NCI-H748 treated with DMSO at 0.1 percent for 48 hours (cell line): ENCODE measurements at places on chromosomes 13 and 19.

DNA sequence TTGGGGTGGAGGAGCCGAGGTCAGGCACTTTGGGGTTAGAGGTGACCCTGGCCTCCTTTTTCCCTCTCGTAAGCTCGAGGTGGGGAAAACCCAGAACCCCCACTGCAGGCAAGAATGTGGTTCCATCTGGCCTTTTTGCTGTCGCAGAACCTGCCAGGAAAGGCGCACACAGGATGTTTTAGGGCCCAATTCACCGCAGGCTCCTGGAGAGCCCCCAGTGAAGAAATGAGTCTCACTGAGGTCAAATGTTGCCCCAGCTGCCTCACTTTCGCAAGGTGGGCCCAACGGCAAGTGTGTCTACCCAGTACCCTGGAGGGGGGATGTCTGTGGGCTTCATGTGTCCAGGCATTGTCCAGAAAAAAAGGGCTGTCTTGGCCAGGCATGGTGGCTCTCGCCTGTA, 61.8 kb downstream of the PEX11G start:
- DNase-seq: no peak

DNA sequence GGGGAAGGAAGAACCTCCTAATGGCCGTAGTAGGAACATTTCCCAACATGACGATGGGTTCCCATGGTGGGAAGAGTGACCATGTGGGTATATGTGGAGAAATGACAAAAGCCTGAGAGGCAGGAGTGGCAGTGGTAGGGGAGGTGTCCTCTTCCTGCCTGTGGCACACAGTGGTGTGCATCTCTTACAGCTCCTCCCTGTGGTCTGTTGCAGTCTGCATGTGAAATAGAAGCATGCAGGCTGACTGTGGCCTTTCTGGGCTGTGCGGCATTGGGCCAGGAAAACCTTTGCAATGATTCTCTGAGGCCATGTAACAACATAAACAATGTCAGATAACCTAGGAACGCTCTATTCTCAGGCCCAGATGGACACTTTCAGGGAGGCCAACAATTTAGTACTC, 84.0 kb downstream of the LACC1 start:
- no peak for DNase-seq

GRCh38 chr19:19402656-19403372, 2.7 kb upstream of the GATAD2A start:
- DNase-seq: no peak

GRCh38 chr19:14116918-14117578, 514 bp downstream of the PRKACA start:
- no peak for DNase-seq

DNA sequence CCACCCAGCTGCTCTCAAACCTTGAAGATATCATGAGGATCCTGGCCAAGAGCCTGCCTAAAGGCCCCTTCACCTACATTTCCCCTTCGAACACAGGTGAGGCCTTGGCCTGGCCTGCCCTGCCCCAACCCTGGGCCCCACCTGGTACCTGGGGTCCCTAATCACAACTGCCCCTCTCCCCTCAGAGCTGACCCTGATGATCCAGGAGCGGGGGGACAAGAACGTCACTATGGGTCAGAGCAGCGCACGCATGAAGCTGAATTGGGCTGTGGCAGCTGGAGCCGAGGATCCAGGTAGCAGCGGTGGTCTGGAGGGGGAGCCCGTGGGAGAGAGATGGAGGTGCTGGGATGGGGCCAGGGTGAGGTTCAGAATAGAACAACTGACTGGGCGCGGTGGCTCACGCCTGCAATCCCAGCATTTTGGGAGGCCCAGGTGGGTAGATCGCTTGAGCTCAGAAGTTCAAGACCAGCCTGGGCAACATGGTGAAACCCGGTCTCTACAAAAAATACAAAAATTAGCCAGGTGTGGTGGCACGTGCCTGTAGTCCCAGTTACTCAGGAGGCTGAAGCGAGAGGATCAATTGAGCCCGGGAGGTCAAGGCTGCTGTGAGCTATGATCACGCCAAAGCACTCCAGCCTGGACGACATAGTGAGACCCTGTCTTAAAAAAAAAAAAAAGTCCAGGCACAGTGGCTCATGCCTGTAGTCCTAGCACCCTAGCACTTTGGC, 17.5 kb downstream of the DDX39A start:
- DNase-seq: no peak

- no peak for DNase-seq
These were observed 230.1 kb downstream of the DLEU7 start for GRCh38 chr13:50613356-50613831.

DNA sequence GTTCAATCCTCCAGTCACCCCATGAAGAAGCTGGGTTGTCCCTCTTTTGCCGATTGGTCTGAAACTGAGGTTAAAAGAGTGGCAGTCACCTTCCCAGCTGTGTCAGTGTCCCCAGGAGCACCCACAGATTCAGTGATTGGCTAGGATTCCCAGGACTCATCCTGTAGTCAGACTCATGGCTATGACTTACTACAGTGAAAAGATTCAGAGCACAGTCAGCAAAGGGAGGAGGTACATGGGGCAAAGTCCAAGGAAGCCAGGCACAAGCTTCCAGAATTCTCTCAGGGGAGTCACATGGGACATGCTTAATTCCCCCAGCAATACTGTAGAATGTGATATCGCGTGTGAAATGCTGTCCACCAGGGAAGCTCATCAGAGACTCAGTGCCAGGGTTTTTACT, 14.2 kb downstream of the ZNF473 start:
- DNase-seq: no peak

DNA sequence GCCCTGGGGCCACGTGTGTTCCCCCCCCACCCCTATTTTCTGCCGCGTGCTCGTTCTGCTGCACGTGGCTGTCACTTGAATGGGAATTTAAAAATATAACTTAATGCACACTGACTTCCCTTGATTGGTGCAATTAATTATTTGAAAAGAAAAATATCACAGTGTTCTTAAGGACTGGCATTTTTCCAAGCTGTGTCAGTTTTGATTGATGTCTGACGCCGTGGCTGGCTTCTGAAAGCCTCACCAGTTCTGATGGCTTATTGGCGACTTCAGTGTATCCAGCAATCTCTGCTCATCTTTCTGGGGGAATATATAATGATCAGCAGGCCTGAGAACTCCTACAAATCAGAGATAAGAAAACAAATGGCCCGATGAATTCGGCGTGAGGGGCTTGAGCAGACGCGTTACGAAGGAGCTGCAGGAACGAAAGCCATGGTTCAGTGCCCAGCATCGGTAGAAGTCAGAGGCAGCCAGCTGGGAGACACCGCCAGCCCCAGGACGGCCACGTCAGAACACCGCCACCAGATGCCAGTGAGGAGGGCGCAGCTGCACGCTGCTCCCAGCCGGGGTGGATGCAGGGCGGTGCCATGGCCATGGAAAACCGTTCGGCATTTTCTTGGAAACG, 111.2 kb downstream of the KDM4B start:
- no peak for DNase-seq

DNA sequence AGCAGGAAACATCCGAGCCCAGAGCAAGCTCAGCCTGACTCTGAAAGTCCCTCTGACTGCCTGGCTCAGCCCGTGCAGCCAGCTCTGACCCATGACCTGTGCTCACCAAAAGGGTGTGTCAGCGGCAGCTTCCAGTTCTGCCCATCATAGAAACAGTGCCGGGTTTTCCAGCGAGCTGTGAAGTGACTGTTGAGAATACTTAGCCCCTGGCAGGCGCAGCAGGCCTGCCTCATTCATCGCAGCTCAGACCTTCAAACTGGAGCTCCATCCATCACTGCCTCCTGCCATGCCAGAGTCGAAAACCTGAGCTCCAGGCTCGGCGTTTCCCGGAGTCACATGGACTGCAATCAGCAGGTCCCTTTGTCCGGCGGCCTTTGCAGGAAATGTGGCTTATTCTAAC, 16.3 kb upstream of the GSX1 start:
- no peak for DNase-seq

- DNase-seq: no peak
These were observed 22.5 kb upstream of the ZNF845 start for GRCh38 chr19:53311044-53311443.

GRCh38 chr19:6590258-6590826, 608 bp downstream of the CD70 start:
- no peak for DNase-seq

- no peak for DNase-seq
These were observed 4.0 kb upstream of the IRGC start for GRCh38 chr19:43711751-43712355.

- no peak for DNase-seq
These were observed 180.7 kb downstream of the STK24 start for GRCh38 chr13:98396071-98396710.

DNA sequence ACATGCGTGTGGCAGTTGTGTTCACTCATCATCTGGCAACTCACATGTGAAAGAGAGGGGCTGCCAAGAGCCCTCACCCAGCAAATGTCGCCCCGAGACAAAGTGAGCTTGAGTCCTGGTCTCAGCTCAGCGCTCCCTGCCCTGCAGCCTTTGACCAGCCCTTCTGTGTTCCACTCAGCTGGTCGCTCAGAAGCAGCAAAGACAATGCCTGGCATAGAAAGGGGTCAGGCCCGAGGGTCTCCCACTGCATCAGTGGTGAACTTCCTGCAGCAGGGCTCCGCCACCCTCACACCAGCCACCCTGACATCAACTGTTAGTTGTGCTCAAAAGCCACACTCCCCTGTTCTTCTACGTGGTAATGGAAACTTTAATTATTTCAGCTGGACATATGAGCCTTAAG, 68.0 kb downstream of the SLC7A1 start:
- DNase-seq: no peak

DNA sequence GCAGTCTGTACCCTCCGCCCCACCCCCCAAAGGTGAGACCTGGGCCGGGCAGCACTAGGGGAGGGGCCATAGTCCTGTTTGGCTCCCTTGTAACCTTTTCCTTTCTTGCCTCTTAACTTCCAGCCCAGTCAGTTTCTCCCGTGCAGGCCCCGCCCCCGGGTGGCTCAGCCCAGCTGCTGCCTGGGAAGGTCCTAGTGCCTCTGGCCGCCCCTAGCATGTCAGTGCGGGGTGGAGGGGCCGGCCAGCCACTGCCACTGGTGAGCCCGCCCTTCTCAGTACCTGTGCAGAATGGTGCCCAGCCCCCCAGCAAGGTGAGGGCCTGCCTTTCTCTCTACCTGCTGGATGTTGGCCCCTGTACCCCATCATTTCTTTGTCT, 10.5 kb upstream of the PRR19 start:
- DNase-seq: no peak

GRCh38 chr13:45834411-45834994, 17.1 kb downstream of the SIAH3 start:
- DNase-seq: no peak

GRCh38 chr19:15367439-15367838, 12.1 kb downstream of the AKAP8 start:
- no peak for DNase-seq

DNA sequence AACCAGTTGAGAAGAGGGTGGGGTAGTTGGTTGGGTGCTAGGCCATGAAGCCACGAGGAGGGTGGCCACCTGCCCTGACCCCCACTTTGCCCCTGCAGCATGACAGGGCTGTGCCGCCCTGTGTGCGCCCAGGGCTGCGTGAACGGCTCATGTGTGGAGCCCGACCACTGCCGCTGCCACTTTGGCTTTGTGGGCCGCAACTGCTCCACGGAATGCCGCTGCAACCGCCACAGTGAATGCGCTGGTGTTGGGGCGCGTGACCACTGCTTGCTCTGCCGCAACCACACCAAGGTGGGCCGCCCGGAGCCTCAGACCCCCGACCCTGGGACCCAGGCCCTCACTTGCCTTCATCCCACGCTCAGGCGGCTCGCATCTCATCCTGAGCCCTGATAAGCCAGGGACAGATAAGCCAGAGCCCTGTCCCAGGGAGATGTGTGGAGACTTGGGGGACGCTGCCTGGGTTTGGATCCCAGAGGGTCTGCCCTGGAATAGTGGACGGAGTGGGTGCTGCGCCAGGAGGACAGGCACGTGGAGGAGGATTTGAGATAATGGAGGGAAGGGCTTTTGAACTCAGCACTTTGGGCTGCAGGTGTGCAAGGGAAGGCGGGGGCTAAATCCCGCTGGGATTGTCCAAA, 20.5 kb downstream of the CNFN start:
- no peak for DNase-seq

DNA sequence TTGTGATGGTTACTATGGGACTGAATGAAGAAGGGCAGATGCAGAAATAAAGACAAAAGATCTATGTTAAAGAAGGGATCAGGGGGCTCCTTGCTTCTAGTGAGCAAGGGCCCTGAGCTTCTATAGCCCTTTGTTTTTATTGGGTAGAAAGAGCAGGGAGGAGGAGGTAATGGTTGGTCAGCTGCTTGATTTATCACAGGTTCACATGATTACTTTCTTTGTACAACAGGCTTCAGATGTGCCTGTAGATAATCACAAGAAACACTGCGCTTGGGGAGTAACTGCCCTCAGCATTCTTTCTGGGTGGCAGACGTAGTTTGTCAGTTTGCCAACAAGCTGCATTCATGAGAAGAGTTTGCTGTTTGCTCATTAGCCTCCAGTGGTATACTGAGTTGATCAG, 4.8 kb upstream of the ZNF439 start:
- no peak for DNase-seq

DNA sequence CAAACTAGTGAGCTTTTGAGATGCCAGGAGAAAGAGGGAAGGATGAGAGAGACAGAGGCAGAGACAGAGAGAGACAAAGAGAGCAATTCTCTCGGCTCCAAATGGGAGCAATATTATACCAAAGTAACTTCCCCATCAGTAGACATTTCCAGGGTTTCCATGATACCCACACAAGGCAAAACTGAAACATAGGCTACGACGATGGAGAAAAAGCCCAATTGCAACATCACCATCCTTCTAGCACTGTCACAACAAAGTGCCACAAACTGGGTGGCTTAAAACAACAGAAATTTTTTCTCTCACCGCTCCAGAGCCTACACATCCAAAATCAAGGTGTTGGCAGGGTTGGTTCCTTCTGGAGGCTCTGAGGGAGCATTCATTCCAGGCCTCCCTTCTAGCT, 81.4 kb downstream of the KCTD12 start:
- no peak for DNase-seq

DNA sequence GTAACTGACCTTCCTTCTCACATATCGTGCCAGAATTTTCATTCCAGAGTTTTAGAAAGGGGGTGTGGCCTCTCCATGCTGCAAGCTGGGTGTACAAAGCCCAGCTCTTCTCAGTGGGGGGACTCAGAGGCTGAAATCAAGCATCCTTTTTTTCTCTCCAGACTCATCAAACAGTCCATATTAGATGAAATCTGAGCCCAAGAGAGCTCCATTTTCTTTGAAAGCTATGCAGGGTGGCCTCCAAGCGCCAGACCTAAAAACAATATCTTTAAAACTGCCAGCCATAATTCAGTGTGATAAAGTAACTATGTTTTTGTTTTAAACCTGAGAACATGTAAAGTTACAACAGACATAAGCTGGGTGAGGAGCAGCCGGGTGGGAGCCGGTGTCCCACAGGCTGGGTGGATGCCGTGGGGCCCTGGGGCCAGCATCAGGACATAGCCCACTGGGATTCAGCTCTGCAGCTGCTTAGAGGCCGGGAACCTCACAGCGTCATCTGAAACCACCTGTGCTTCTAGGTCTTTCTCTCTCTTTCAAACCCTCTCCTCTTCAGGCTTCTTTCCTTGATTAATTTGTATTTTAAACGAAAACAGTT, 249.2 kb downstream of the ZNF536 start:
- DNase-seq: no peak
